ENCODE measurements at places on chromosomes 7 and 10.

DNA sequence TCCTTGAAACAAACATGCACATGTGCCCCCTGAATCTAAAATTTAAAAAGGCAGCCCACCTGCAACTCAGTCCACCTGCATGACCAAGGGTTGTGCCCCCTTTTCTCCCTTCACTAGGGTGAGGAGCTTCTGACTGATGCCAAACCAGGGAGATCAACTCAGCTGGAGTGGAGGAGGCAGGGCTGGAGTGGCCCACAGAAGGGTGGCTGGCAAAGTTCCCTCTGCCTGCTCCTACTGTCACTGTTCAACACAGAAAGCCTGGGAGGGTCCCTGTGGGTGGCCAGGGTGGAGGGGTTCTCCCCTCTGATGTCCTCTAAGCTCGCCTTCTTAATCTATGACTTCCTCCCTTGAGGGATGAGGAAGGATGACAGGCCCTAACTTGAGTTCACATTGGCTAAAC is 55.7 kb upstream of the ANTXRL start:
- DNase-seq = no peak

- DNase-seq = no peak
These were observed 167.5 kb downstream of the ARHGAP12 start for GRCh38 chr10:31761156-31761555.

DNA sequence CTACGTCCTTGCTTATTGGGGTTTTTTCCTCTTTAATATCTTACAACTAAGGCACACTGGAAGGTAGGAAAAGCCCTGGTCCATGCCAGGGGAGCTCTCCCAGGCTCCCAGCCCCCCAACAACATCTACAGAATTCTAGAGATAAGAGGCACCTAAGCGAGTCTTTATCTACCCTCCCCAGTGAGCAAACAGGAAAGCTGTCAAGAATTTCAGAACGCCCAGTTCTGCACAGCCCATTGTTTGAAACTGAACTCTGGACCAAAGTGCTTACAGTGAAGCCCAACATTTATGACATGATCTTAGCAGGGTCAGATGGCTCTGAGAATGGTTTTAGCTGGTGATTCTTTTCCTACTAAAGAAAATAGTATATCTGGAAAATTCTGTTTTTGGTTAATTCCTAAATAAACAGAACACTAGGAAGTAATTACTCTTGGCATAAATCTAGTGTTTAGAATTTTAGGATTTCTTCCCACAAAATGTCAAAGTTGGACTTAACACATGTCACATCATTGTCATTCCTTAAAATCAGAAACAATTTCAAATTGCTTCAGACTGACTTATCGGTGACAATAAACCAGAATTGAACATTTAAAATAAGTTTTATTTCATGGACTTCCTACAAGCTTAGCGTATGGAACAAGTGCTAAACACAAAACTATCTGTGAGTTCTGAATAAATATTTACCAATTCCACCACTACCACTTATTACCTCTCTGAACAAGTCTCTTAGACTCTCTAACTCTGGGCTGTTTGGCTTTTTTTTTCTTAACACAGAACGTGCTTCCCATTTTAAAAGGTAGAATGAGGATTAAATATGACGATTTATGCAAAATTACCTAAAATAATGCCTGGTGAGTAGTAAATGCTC is 31.3 kb upstream of the RNF32 start:
- no peak for DNase-seq

- no peak for DNase-seq
These were observed 41.1 kb downstream of the CAV1 start for GRCh38 chr7:116565981-116566380.

DNA sequence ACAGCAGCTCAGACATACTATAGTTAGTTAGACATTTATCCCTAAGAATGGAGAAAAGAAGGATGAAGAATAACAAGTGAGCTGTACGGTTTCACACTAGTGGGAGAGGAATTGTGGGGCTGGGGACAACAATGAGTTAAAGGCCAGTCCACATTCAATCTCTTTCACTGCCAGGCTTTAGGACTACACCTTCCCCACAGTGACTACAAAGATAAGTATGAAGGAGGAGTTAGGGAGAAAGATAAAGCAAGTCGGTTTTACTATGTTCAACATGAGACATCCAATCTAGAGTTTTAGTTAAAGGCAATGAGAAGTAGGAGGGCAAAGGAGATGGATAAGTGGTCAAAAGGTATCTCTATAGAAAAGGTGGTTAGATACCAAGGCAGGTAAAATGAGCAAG is 16.3 kb downstream of the ARHGAP12 start:
- DNase-seq = no peak

- no peak for DNase-seq
These were observed 671.1 kb upstream of the GRM3 start for GRCh38 chr7:85972504-85973141.

DNA sequence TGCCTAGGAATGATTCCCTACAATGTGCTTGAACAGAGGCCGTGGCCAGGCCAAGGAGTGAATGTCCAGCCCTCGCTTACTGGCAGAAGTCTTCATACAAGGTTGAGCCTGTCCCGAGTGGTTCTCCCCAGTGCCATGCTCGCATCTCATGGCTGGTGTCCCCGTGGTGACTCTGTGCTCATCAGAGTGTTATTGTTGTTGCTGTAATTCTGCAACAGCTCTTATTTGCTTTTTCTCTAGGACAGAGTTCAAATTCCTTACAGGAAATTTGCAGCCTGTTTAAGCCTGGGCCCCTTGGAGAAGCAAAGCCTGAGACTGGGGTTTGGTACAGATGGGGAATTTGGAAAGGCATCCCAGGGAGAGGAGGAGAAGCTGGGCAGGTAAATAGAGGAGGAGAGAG is 157.7 kb upstream of the PRR15 start:
- DNase-seq = no peak

DNA sequence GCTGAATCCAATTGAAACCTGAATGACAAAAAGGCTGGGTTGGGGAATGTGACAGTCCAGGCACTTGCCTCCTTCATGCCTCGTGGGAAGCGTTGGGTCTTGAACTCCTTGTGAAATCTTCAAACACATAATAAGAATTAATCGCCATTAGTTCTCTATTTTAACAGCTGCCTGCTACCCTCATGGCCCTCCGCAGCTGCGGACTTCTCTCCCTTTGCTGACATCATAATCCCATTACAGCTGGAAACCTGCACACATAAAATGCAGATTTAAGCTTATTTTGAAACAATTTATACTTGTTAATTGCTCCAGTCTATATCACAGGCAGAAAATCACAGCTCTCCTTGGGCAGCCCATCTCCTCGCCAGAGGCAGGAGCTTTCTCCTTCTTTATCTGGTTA is 403.0 kb upstream of the MKI67 start:
- no peak for DNase-seq

Data from CD4-positive, alpha-beta T cell treated with Interleukin-21 for 1 hour (primary cell).